ENCODE measurements at places on chromosomes 5 and 9.
A peak's percentile ranks its signal among the peaks of the same experiment; 100 is the strongest.

GRCh38 chr5:130155345-130156011, 251.2 kb downstream of the CHSY3 start:
- DNase-seq, result no peak

- DNase-seq, result no peak
These were observed 789 bp downstream of the LTC4S start for GRCh38 chr5:179794575-179794974.

GRCh38 chr9:36729906-36730305, 157.2 kb downstream of the MELK start:
- no peak for DNase-seq

- DNase-seq, result no peak
These were observed 65.3 kb upstream of the ADAMTS2 start for GRCh38 chr5:179410291-179411160.

DNA sequence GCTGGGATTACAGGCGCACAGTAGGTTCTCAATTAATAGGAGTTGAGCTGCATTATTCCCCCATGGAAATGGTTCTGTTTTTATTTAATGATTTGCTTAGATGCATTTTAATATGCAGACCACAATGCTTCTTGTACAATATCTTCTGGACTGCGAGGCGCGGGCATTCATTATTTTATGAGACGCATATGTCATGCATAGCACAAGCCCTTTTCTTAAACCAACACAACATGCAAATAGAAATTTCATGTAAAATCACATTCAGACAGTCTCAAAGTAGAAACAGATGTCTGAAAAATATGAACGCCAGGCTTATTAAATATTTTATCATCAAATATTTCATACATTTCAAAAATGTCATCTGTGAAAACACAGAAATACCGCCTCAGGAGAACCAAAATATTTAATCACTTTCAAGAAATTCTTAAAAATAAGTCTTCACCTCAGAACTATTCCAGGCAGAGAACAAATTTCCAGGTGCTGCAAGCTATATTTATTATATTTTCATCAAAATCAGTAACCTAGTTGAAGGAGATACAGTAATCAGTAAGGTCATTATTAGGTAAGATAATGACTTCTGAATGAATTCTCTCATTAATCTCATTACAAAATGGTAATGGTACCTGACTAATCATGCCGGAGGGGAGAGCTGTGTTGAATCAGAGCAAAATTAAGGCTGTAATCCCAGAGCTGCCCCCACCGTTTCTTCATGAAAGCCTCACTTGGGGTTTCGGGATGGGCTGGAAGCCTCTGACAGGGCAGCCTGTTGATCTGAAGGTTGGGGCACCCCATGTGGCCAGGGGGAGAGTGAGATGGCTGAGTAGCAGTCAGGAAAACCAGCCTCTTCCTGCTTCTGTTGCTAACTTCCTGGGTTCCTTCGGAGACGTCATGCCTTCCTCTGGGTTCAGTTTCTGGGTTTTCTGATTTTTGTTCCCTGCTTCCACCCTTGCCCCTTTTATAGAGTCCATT, 133.9 kb upstream of the ZNF618 start:
- no peak for DNase-seq

DNA sequence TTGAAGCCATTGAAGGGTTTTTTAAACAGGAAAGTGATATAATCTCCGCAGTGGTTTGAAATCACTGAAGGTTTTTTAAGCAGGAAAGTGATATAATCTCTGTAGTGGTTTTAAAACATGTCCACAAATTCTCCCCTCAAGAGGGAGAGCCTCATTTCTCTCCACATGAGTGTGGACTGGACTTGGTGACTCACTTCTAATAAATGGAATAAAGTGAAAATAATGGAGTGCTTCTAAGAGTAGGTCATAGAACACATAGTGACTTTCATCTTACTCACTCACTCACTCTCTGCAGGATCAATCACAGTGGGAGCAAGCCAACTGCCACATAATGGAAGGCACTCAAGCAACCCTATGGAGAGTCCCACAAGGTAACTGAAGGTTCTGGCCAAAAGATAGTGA, 12.0 kb downstream of the CTNNAL1 start:
- DNase-seq, result no peak

GRCh38 chr5:181181650-181182565, 23.1 kb downstream of the TRIM7 start:
- DNase-seq, result peak; percentile 46

GRCh38 chr9:128049843-128050242, 17.3 kb downstream of the NAIF1 start:
- no peak for DNase-seq

DNA sequence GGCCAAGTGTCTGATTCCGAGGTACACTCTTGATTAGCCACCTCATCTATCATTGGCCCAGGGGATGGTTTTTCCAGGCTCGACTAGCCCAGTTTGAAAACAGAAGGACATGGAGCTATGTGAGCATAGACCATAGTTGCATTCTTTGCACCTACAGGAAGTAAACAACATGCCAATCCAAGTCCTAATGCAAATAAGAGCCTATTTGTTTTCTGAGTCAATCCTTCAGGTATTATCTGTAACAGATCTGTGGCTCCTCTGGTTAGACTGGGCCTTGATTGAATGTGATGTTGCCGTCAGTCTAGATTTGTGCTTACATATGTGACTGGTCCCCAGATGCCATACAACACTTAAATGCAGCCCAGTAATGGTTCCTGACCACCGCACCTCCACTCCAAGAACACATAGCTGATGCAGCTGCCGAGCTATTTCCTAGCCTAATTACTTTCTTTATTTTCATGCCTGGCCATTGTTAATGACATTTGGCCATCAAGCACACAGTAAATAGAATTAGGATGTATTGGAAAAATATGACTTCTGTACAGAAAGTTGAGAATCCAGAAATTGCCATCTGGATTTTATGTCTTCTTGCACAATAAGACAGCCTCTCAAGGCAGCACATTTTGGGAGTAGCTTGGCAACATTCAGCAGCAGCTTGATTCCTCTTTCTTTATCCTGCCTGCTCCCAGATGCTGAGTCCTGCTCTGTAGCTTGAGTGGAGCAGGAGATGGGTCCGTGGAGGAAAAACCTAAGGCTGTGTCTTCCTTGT, 29.5 kb upstream of the ARHGAP26 start:
- no peak for DNase-seq

- DNase-seq, result no peak
These were observed 53.3 kb upstream of the LHFPL2 start for GRCh38 chr5:78701795-78702410.

DNA sequence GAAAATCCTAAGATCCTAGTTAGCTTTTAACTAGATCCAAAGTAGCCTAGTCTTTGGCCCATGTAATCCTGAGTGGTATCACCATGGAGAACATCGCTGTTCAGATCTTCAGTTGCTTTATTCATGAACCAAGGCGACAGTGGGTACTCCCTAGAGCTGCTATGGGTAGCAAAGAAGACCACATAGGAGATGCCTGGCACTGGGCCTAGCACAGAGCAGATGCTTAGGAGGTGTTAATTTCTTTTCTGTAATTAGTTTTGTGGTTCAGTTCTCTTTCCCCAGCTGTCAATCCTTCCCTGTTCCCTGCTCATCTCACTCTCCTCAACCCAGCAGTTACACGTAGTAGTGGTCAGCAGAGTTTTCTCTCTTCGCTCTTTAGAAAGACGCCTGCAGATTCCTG, 9.3 kb downstream of the CAST start:
- no peak for DNase-seq

DNA sequence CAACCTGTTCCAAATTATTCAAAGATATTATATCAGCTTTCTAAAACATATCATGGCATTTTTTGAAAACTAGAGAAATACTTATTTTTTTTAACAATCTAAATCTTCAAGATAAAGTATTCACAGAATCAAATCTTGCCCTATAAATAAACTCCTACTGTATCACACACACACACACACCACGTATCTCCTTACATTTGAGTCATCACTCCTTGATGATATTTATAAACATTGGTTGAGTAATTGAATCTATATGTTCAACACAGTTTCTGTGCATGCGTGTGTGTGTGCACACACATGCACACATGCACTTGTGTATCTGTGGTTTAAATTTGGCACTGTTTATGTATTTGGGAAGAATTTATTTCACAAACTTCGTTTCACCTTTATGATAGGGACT, 1716.4 kb downstream of the EFNA5 start:
- DNase-seq, result no peak

DNA sequence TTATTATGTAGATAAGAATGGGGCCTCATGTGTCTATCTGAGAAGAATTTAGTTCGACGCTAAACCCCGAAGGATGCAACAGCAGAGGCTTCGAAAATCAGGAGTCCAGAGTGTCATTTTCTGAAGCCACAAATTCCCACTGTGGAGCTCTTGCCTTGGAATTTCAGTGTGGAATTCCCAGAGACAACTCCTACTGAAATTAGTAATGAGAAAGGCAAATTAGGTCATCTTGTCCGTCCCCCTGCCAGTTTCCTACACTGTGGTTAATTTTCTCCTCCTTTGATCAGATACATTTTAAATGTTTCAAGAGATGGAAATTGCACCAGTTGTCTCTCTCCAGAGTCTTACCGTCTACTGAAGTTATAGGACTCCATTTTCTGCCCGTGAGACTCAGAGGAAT, 633.6 kb downstream of the BNC2 start:
- DNase-seq, result no peak

DNA sequence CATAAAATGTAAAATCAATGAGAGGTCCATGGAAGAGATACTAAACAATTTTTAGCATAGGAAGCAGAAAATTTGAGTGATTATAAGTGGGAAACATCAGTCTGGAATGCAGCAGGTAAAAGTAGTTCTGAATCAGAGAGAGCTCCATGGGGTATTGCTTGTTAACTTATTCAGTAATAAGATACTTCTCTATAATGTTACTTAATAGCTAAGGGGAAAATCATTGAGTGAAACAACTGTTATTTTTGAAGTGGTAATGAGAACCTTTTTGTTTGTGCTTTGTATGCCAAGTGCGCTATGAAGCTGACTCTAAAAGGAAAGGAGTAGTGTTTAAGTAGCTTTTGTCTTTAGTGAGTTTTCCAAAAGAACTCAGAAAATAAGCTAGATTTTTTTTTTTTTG, 95.2 kb downstream of the ERBIN start:
- DNase-seq, result no peak

GRCh38 chr5:113053511-113053995, 77.0 kb downstream of the DCP2 start:
- no peak for DNase-seq

GRCh38 chr5:126414874-126415502, 8.2 kb upstream of the GRAMD2B start:
- no peak for DNase-seq

DNA sequence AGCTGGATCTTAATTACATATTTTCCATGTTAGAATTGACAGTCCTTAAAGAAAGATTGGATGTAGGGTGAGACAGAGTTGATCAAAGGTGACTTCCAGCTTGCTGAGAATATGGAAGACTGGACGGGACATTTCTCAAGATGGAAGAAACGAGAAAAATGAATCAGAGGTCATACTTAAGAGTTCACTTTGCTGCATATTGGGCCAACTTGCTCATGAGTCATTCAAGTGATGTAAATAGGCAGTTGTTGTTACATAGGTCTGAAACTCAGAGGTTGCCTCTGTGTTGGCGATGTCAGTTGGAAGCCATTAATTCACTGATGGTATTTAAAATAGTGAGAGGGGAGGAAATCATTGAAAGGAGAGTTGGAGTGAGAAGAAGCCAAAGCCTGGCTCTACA, 132.8 kb downstream of the CD180 start:
- DNase-seq, result no peak

DNA sequence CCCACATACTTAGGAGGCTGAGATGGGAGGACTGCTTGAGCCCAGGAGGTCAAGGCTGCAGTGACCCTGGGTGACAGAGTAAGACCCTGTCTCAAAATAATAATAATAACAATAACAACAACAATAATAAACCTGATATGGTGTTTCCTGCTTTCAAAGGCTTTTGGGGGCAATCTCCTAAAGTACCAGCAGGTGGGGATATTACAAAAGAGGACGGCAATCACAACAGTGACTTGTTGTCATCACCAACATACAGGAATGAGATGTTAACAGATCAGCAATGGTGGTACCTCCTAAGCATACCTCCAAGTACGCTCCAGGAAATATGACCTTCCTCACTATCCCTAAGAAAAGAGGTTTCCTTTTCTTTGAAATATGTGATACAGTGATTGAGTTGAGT, 91.1 kb upstream of the RNF180 start:
- DNase-seq, result peak; percentile 16

DNA sequence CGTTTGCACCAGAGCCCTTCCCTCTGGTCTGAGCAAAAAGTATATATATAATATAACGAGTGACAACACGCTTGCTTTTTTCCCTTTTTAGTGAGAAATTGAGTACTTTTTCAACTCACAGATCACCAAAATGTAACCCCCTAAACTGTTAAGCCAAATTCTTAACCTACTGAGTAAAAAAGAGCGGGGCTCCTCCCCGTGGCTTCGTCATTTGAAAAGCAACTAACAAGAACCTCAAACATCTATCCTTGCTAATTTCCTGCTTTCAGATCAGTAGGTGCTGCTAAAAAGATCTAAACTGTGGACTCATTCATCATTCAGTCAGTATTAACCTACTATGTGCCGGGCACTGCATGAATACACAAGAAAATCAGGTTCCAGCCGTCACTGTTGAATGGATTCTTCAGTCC, 1.0 kb upstream of the PTBP3 start:
- DNase-seq, result no peak

DNA sequence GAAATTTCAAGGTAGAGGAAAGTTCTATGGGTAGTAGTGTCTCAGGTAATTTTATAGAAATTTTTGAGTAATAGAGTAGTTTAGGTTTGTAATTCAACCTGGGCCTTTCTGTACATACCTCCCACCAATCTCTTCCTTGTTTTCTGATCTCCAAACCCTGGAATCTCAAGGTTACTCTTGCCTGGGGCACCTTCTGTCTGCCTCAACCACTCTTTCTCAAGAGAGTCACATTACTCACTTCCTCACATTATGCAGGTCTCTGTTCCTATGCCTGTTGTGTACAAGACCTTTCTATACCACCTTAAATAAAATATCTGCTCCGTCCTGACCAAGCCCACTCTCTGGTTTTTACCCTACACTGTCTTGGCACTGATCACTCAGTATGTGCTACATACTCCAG, 412.6 kb upstream of the CTNND2 start:
- DNase-seq, result no peak

DNA sequence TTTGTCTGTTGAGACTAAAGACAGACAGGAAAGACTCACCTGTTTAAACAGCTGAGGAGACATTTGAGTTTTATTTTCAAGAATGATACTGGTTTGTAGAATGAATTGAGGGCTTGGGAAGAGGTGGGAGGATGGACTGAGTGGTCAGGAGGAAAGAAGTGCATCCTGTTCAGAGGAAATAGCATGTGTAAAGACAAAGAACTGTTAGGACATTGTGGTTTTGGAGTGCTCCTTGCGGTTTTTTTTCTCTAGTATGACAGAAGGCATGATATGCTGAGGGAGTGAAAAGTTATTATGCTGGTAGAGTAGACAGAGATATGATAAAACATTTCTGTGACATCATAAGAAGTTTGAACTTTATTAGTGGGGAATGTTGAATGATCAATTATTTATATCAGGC, 270.7 kb upstream of the ELAVL2 start:
- no peak for DNase-seq

- DNase-seq, result no peak
These were observed 157.2 kb upstream of the CD180 start for GRCh38 chr5:67353500-67354450.
